ENCODE measurements at places on chromosomes 5 and 9.
A peak's percentile ranks its signal among the peaks of the same experiment; 100 is the strongest.

- no peak for DNase-seq
Measured at GRCh38 chr9:69252436-69252835, 72.6 kb upstream of the ENTREP1 start.

DNA sequence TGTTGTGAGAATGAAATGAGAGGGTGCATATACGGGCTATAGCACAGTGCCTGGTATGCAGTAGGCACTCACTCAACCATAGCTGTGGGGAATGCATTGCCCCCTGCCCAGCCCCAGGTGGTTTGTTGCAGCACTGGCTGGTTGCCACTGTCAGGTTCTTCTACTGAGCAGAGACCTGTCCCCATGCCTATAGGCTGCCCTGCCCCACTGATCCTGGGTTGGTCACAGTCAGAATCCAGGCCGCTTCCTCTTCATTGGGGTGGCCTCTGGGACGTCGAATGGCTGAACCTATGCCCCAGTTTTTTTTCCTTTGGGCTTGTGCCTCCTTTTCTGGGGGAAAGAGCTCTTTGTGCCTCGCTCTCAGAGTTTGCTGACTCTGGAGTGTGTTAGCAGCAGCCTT lies 74.6 kb downstream of the RGS3 start:
- no peak for DNase-seq

DNA sequence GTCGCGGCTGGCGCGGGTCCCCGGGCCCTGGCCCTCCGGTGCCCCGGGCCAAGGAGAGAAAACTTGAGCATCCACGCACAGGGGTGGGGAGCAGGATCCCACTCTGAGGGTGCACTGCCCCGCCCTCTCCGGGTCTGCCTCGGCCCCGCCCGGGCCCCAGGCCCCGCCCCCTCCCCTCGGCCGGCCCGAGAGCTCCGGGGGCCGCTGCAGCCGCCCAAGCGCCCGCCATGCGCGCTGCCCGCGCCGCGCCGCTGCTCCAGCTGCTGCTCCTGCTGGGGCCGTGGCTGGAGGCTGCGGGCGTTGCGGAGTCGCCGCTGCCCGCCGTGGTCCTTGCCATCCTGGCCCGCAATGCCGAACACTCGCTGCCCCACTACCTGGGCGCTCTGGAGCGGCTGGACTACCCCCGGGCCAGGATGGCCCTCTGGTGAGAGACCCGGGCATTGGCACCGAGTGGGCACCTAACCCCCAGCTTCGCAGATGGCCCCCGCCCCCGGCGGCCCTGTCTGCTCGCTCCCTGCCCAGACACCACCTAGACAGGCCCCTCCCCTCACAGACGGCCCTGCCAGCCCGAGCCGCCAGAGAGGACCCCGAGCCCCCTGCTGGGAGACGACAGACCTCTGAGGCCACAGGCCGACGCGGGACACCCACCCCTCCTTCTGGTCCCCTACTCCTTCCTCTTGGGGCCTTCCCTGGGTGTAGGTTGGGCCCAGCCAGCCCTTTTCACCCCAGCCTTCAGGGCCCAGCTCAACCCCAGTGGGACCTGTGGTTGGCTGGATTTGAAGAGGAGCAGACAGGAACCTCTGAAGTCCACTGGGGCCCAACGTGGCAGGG lies at the start of gene CERCAM:
Gene CERCAM (plus strand): TSS at position 207 of the 831 bp plus-strand sequence. CDS start 21 bp downstream, at position 228.
- peak; percentile 87 for DNase-seq

DNA sequence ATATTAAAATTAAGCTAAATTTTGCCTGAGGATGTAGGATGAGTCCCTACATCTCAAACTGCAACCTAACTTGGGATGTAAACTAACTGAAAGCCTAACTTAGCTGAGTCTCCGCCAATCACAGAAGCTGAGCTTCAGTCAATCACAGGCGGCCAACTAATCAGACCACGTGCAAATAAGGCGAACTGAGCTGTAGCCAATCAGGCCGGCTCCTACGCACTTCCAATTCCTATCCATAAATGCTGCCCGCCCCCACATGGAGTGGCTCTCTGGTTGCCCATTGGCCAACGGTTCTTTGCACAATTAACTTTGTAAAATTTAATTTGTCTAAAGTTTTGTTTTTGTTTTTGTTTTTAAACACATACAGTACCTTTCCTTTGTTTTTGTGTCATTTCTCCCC lies 13.9 kb upstream of the GPX8 start:
- no peak for DNase-seq

GRCh38 chr9:76586390-76587314 lies 127.7 kb downstream of the GCNT1 start:
- DNase-seq, result no peak

- no peak for DNase-seq
Measured at GRCh38 chr5:179237770-179238627, 107.3 kb downstream of the ADAMTS2 start.

DNA sequence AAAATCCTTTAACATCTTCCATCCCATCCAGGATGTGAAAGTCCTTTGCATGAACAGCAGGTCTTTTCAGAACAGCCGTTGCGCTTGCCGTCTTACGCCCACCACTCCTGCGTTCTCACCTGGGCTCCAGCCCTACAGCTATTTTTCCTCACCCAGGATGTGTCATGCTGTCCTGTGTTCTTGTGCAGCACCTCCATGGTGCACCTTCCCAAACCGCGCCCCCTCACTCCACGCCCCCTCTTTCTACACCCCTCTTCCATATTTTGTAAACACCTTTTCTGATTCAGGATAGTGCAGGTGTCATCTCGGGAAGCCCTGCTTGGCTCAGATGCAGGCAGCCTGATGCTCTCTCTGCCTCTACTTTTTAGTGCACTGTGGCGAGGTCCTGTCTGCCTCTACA lies 18.4 kb downstream of the CAMK4 start:
- no peak for DNase-seq

DNA sequence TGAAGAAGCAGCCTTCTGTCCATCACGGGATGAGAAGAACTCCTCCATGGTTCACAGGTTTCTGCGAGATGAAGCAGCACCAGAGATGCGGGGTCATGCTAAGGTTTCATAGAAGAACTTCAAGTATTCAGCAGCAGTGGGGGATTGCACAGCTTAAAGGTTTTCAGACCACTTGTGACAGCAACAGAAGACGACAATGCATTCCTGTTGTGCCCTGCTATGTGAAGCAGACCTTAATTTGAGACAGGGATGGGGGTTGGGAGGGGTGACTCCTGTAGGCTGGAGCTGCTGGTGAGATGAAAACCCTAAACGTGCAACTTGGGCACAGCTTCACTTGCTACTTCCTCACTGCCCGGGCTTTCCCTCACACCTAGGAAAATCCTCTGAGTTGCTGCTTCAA lies 256.0 kb downstream of the SLIT3 start:
- DNase-seq, result no peak

DNA sequence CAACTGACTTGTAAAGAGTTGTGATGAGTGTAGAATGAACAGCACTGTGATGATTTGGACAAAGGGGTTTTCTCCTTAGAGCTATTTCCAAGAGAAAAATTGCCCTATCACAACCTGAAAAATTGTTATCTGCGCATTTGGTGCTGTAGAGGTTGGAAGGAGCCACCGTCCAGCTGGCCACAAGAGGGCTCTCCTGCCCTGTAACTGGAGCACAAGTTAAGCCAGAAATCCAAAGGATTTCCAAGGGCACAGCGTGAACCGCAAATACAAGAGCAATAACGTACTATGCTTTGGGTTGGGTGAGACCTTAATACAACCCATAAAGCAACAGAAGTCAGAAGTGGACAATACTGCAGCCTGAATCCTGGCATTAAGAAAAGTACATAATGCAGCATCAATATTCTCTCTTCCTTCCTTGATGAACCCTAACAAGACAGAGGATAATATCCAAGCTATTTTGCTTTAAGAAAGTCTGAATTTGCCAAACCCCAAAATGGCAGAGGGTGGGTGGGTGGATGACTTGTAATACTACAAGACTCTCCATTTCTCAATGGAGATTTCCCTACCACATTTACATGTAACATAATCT lies 56.8 kb upstream of the SMIM32 start:
- peak; percentile 57 for DNase-seq

DNA sequence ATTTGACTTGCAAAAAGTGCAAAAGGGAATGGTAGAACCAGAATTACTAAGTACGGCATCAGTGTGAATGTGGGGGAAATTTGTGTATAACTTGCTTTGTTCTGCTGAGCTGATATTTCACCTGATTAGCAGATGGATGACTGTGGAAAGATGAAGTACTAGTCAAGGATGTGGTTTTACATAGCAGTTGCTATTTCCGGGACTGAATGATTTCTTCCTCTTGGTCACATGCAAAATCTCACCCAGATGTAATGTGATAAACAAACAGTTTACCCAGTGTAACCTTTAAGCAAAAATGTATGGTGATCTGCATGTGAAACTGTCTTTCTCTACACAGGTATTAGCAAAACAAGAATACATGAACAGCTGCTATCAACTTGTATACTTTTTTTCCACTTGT lies 46.1 kb downstream of the DCP2 start:
- no peak for DNase-seq

DNA sequence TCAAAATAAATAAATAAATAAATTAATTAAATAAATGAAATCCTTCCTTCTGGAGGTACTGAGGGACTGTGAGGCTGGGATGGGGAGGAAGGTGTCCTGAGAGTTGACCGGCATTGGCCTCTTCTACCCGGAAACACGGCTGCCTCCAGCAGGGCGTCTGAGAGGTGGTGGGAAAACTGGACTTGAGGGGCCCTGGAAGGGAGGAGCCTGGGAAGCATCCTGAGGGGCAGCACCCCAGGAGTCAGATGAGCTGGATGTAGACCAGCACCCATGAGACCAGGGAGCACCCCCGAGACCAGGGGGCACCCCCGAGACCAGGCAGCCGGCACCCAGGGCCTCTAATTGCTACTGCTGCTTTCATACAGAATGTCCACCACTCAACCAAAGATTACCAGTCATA lies 8.8 kb upstream of the NSMF start:
- DNase-seq, result no peak

DNA sequence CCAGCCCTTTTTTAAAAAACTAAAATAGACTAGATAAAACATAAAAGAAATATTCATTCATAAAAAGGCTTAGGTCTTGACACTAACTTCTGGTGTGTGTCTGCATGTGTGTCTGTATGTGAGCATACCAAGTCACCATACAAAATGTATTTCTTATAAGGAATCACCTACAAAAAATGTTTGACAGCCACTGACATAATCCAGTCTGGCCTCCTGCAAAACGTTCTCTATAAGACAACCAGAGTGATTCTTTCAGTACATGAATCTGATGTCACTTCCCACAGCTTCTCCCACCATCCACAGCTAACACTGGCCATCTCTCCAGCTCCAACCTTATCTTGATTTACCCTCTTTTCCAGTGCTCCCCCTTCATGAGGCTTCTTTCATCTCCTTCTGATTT lies 192.3 kb downstream of the TLE1 start:
- no peak for DNase-seq

DNA sequence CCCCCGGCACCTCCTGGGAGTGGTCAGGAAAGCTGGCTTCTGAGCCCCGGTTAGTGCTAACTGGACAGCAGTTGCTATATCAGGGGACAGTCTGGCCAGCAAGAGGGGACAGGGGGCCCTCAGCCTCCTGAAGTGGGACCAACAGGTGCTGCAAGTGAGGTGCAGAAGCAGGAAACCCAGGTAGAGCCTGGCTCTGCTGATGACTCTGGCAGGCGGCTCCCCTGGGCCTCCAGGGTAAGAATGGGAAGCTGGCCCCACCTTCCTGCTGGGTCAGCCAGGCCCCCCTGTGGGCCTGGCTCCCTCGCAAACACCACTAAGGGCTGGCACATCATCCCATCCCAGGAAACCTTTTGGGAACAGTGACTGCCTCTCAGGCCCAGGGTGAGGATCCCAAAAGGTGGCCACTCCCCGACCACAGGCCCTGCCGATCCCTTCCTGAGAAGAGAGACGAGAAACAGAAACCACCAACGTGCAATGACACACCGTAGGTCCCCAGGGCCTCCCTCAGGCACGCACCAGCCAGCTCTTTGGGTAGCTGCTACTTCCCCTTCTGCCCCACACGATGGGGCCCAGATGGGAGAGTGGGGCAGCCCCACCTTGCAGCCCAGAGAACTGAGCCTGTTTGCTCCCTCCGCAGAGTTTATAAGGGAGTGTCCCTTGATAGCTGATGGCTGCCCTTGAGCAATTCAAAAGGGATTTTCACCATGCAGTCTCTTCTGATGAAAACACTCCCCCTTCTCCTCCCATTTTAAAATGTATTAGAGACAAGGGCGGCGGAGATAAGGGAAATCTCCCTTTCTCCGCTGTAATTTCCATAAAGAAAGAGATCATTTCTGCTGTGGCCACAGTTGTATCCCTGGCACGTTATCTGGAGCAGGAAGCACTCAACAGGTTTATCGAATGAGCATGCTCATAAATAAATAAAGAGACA lies 76.8 kb downstream of the STK10 start:
- DNase-seq, result peak; percentile 99

GRCh38 chr5:8188874-8189565 lies 320.1 kb downstream of the MTRR start:
- DNase-seq, result peak; percentile 4

GRCh38 chr9:6779417-6780241 lies 21.9 kb downstream of the KDM4C start:
- no peak for DNase-seq

DNA sequence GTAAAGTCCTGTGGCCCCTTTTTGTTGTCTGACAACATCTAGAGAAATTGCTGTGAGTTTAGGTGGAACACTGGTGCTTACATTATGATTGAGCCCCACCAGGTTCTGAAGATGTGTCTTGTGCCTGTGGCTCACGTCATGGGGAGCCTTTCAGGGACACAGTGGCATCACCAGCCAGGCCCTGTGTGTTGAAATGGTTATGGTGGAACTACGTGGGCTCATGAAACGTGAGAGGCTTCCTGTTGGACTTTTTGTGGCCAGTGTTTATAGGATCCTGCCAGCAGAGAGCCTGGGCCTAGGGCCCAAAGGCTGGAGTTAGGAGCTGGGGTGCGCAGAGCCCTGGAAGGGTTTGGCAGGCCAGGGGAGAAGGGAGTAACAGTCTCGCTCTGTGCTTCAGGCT lies 46.8 kb downstream of the TENT4A start:
- DNase-seq, result no peak

DNA sequence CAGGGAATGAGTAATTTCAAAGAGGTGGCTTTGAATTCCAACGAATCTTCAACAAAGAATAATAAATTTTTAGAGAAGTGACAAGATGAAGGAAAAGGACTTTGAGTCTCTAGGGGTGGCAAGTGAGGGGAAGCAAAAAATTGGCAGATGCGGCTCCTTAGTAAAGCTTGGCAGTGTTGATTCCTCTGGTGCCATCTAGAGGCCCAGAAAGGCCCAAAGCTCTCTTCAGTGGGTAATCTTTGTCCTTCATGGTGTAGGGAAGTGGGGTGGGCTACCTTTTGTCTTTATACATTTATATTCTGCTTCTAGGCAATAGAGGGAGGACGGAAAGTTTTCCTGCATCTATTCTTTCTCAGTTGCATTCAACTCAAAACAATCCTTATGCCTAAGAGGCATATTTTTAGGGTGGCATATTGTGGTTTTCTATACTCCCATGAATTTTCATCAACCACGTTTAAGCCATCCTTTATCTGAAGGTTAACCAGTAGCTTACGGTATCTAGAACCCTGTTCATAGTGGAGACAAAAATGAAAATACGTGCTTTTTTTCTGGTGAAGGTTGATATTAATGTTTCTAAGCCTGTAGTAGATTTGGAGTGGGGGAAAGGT lies 17.5 kb upstream of the ROPN1L start:
- peak; percentile 79 for DNase-seq

DNA sequence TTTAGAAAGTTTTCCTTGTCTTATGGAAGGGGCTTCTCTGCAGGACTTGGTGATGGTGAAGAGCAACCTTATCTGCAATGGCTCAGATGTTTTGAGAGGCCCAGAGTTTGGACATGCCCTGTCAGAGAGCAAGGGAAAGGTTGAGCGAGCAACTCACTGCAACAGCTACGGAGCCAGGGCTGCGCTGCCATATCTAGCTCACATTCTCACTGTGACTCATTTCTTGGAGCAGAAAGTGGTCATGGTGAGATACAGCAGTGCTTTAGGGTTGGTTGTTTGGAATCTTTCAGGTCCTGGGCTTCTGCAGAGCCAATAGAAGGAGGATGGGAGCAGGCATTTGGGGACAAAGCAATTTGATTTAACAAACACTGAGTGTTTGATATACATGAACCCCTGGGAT lies 12.3 kb downstream of the GLRA1 start:
- DNase-seq, result no peak

Measured in NB4 (cell line).